ENCODE measurements at places on chromosomes 11 and 22.

DNA sequence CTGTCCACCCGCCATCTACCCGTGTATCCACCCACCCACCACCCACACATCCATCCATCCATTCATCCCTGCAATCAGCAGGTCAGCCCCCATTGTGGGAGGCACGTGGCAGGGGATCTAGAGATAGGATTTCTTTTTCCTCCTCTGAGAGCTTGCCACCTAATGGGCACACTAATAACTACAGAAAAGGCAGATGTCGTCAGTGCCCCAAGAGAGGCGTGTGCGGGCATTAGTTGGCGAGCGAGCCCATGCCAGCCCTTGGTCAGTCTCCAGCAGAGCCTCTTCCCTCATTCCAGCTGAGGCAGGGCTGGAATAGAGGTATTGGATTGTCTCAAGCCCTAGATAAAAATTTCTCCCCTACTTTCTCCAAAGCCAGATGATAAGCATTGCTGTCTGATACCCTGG is 9.7 kb downstream of the USP2 start:
- DNase-seq = no peak

DNA sequence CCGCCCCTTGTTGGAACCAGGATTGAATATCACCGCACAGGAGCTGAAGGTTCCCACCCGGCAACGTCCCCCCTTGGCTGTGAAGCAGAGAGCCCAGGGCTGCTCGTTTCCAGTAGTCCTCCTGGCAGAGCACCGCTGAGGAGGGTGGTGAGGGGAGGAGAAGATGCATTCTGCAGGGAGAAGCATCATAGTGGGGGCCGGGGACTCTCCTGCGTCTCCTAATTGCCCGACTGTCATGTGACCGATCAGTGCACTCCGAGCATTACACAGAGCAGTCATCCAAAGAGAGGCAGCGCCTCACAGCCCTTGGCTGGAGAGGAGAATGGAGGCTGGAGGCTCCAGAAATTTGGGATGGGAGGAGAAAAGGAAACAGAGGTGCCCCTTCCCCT is 85.0 kb upstream of the SEPTIN5 start:
- DNase-seq = no peak

DNA sequence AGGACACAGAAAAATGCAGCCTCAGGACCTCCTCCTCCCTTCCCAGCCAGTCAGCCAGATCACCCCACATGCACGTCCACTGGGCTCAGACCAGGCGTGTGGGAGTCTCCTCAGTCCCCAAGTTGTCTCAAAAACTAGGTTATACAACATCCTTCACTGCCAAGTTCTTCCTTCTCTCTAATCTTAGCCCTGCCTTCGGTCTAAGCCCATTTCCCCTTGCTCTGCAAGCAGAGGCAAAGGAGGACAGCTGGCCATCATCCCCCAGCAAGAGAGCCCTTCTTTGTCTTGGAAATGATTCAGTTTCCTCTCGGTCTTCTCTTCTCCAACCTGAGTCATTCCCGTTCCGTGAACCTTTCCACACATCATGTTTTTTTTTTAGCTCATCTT is 14.0 kb upstream of the NRGN start:
- no peak for DNase-seq

DNA sequence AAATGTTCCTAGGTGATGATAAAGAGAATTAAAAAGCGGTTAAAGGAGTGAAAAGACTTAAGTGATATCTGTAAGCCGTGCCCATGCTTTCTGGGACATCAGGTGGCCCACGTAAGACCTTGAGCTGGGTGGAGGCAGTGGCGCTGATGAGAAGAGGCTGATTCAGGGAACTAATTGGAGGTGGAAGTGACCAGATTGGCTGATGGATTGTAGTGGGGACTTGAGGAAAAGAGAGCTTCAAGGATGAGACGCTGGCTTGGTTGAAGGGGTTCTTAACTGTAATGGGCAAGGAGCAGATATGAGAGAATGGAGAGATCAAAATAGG is 69.1 kb upstream of the EP300 start:
- DNase-seq = no peak

DNA sequence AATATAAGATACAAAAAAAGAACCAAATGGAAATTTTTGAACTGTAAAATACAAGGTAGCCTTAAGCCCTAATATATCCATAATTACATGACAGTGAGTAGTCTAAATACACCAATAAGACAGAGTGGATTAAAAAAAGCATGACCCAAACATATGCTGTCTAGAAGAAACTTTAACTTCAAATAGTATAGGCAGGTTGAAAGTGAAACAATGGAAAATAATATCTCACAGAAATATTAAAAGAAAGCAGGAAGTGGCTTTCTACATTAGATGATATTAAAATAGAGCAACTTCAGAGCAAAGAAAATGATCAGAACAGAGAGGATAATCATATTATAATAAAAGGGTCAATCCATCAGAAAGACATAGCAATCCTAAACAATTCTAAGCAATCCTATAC is 21.8 kb downstream of the DCUN1D5 start:
- no peak for DNase-seq

- DNase-seq = no peak
Observed at GRCh38 chr11:14234446-14234845, 124.5 kb downstream of the RRAS2 start.

GRCh38 chr22:38450234-38450797 is 4.7 kb downstream of the KCNJ4 start:
- no peak for DNase-seq

DNA sequence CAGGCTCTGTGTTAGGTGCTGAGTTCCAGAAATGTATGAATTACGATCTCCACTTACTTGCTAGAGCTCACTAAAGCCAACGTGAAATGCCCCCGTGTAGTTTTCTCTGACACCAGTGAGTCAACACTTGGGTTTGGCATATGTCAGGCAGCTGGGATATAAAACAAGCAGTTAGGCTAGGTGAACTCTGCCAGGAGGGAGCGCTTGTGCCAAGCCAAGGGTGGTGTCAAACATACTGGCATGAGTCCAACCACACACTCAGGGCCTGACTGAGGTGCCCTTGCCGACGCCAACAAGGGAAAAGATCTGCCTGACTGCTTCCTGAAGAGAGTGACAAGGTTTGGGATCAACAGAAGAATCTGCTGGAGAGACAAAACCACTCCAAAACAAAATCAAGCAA is 167.8 kb upstream of the NARS2 start:
- DNase-seq = no peak

DNA sequence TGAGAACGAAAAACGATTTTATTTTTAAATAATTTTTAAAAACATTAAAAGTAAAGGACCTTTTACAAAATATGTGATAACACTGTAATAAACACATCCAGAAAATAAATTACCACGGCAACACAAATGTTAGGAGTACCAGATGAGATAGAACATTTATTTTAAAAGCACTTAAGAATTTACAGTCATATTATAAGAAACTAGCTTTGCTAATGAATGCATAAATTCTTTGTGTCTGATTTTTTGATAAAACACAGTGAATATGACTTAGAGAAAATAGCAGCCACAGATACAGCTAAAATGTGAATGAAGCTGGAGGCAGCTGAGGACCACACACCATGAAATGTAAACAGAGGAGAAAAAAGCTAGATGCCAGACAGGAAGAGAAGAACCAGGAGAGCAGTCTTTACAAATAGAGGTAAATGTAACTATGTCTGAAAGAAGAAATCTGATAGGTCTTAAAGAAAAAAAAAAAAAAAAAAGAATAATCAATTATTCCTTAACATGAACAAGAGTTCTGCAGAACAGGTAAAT is 14.6 kb downstream of the CCDC34 start:
- no peak for DNase-seq

DNA sequence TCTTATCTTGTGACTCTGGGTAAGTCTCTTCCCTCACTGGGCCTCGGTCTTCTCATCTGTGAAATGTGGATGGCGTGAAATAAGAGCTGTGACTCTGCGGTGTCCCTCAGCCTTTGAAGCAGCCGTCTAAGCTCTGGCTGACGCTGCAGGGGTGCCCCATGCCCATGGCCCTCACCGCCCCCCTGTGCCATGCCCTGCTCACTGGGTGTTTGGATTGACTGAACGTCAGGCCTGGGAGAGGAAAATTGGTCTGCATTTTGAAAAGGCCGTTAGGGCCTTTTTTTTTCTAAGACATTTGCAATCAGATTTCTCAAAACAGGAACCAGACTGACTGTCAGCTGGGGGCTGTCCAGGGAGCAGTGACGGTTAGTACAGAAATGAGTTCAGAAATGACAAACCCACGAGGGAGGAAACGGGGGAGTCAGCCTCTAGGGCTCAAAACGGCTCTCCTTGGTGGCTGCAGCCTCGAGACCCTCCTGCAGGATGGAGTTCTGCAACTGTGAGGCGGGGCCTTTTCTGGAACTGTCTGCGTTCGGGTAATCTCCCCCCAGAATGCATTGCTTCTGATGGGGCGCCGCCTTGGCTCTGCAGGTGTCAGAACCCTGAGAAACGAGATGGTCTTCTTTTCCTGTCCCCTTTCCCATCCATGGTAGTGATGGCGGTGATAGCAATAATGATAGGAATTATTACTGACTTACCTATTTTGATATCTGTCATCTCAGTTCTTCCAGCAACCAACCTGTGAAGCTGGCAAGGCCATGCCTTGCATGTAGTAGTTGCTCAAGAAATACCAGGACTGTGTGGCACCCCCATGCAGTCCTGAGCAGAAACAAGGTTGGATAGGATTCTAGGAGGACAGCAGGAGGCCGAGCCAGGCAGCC is 2.0 kb downstream of the GRK2 start:
- DNase-seq = no peak

DNA sequence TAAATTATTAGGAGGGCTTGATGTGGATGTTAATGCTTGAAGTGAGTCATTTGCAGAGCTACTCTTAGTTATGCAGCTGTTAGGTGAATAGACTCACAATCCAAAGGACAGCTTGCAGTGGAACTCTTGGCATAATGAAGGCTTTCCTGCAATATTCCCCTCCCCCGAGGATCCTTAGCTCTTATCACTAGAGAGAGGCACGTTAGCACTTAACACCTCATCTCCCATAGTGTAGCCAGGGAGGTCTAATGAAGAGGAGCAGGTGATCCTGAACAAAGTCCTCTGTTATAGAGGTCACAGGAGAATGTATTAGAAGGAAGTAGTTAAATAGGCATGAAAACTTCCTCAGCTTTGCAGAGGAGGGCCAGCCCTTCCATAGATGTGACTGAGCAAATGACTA is 919.2 kb upstream of the FAT3 start:
- no peak for DNase-seq

- DNase-seq = no peak
Observed at GRCh38 chr22:21938071-21938822, 14.4 kb downstream of the PPM1F start.

- no peak for DNase-seq
Observed at GRCh38 chr11:60701469-60701818, 2.0 kb downstream of the MS4A8 start.

DNA sequence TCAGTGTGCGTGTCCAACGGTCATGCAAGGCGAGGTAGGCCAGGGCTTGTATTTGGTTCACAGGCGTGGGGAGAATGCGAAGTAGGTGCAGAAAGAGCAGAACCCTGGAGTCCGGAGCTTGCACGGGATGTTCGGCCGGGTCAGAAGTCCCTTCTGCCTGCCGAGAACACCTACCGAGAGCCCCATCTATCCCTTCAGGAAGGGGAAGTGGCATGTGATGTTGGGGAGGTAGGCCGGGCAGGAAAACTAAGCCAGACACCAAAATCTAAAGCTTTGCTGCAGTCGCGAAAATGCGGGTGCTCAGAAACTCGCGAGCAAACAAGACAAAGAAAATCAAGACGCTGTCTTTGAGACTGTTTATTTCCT is 435 bp upstream of the TAF6L start:
- no peak for DNase-seq

DNA sequence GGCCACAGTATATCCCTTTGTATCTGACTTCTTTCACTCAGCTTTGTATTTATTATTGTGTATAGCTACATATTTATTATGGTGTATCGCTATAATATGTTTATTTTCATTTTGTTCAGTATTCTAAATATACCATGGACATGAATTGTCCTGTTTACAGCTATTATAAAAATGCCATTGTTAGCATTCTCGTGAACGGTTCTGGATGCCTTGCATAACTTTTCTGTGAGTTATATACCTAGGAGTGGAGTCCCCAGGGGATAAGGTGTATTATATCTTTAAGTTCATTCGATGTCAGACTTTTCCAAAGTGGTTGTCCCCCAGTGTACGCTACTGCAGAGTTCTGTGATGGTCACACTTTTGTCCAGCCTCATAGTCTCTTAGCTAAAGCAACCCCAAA is 301.7 kb downstream of the TMEM135 start:
- DNase-seq = no peak

GRCh38 chr11:78078218-78079167 is 1.2 kb downstream of the NDUFC2 start:
- no peak for DNase-seq

DNA sequence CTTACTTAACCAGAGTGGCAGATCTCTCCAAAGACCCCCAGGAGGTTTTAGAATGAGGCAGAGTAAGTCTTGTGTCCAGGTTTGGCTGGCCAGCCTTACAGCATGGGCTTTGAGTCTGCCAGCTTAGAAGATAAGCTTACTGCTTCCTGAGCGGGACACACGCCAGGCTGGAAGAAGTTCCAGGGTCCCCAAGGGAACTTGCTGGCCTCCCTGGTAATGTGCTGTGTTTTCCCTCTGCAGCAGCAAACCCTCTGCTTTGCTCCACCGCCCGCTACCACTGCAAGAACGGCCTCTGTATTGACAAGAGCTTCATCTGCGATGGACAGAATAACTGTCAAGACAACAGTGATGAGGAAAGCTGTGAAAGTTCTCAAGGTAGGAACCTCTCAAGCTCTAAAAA is 154.2 kb downstream of the LDLRAD3 start:
- DNase-seq = no peak

- DNase-seq = no peak
Observed at GRCh38 chr11:97611345-97611744, 1221.5 kb downstream of the JRKL start.

DNA sequence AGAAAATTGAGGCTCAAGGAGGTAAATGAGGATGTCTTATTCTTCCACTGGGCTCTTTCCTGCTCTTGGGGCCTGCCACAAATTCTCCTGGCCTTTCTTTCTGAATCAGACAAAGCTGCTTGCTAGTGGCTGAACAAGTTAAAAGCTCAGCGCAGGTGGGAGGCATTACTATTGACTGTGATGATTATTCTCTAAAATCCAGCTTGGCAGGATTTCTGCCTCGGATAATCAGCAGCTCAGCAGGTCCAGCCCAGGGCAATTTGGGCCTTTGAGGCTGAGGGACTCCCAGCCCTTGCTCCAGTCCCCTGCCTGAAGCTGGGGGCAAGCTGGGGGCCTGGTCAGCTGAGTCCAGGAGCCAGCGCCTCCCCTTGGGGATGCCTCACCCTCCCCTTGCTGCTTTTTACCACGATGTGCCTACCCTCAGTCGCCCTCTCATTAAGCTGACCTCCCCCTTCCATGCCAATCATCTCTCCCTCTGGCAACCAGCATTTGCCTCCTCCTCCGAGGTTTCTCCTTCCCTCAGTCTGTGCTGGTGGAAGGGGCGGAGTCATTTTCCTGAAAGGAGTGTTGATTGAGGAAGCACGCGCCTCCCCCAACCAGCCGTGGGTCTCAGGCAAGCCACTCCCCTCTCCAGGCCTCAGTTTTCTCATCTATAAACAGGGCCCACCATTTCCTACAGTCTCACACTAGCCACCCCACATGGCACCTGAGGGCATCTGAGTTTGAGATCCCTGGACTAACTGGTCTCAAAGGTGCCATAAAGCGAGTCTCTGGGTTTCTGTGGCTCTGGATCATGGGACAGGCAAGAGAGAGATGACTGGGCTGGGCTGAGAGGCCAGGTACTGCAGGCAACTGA is 60.6 kb upstream of the PRDM11 start:
- DNase-seq = no peak
